Cerebellar nuclear complex (tissue), 1 donor: ENCODE measurements at places on chromosomes 2 and 18.

DNA sequence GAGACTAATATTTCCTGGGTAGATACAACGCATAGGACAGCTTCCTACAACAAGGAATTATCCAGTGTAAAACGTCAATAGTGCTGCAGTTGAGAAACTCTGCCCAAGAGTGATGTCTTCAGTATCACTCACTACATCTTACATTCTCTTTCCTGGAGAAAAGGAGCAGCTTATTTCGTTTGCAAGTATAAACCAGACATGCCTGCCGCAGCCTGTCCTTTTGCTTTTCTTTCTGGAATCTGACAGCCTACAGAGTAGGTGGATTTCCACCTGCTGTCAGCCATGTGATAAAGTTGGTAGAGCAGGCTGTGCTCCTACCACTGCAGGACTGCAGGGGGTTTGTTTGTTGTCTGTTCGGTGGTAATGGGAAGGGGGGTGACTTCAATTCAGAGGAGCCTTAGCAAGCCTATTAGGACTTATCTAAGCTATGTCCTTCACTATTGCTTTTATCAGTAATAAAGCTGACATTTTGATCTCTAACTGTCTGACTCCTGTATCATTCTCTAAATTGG lies 439.1 kb downstream of the GRB14 start:
- DNase-seq, result no peak

DNA sequence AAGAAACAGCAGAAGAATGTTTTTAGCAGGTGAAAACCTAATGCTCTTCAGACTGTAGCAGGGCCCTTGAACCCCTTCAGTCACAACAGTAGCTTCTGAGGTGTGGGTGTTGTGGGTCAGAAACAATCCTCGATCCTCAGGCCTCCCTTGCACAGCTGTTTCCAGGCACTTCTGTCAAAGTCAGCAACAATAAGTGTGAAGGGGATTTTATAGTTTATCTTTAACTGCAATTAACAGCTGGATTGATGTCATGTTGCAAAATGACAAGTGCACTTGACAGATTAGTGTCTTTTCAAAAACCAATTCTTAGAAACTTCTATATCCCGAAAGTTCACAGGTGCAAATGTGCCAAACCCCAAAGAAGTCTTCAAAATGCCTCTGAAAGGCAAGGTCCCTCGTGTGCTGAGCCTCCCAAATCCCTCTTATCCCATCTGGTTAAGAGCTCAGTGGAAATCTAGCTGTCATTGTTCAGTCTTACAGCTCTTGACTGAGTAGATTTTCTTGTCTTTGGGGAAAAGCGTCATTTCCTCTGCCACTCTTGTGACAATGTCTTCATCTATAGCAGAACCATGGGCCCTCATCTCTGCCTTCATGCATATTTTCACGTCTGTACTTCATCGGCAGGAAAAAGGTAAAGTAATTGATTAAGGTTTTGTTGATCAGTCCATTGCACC lies 29.6 kb downstream of the M1AP start:
- no peak for DNase-seq

GRCh38 chr2:171540437-171540836 lies 18.2 kb downstream of the CYBRD1 start:
- DNase-seq, result no peak

- DNase-seq, result peak; percentile 63
Observed at GRCh38 chr2:197306696-197307040, 3.9 kb downstream of the ANKRD44 start.

DNA sequence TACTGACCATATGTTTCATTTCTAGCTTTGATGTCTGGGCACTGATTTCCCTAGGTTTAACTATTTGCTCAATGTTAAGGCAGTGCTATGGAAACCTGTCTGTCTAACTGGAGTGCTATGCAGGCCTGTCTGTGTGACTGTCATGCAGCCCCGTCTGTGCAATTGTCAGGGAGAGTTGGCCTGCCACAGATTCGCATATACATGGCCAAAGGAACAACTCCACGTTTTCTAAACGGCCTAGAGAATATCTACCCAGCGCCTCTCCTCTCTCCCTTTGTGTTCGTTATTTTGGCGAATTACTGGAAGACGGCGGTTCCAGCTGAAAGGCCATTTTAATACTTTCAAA lies 59.6 kb upstream of the PSME4 start:
- DNase-seq, result no peak

GRCh38 chr2:150255528-150255927 lies 231.9 kb downstream of the RND3 start:
- no peak for DNase-seq

GRCh38 chr2:41914936-41915335 lies 132.9 kb upstream of the PKDCC start:
- no peak for DNase-seq

DNA sequence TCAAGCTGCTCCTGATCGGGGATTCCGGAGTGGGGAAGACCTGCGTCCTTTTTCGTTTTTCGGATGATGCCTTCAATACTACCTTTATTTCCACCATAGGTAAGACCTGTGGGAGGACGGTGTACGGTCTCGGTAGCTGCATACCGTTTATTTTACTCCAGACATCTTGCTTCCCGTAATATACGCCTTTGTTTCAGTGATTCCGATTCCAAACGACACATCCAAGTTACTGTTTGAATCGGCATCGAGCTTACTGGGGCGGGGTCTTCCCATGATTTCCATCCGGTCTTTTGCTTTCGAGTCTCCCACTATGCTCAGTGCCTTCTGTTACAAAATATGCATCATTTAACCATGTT lies 731 bp downstream of the RAB10 start:
- no peak for DNase-seq

- DNase-seq, result no peak
Observed at GRCh38 chr2:128280158-128280871, 38.4 kb downstream of the HS6ST1 start.

DNA sequence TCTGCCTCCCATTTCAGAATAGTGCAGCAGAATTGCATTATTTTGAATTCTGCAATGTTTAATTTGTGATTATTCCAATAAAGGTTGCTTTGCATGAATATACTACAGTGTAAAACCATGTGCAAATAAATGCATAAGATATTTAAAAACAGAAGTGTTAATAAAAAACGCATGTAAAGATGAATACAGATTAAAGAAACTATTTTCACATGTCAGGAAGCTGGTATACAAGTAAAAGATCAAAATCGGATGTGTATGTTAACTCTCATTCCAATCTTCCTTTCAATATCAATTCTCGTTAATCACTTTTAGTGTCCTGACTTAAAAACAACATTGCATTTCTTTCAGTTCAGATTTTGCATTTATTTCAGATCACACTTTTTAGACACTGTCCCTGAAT lies 3.1 kb downstream of the MCEE start:
- no peak for DNase-seq

GRCh38 chr2:236175548-236176150 lies 7.5 kb upstream of the GBX2 start:
- no peak for DNase-seq

DNA sequence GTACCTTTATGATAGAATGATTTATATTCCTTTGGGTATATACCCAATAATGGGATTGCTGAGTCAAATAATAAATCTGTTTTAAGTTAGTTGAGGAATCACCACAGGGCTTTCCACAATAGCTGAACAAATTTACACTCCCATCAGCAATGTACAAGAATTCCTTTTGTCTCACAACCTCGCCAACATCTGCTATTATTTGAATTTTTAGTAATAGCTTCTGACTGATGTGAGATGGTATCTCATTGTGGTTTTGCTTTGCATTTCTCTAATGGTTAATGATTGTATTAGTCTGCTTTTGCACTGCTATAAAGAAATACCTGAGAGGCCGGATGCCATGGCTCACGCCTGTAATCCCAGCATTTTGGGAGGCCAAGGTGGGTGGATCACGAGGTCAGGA lies 1387.6 kb upstream of the ACVR2A start:
- no peak for DNase-seq
